ENCODE measurements at places on chromosomes 2 and 18.

DNA sequence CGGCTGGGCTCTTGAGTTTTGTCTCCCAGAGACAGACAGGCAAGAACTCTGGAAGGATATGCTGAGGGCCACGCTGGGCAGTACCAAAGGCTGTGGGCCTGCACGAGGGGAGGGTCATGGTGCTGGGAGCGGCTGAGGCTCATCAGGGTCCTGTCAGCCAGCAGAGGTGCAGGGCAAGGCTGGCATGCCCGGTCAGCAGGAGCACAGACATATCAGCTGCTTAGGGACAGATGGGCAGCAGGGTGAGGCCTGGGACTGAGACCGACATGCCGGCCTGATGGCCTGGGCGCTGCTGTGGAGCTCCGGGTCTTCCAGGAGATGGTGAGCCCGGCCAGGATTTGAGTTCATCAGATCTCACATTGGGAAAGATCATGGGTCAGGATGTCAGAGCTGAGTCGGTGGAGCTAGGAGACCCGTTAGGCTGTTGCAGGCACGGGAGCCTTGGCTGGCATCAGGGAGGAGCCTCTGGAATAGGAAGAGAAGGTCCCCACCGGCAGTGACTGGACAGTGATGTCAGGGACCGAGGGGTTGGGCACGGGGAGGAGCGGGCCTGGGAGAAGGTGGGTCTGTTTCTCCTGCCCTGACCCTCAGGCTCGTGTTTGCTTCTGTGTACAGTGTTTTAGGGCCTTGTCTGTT, 18.8 kb downstream of the CNDP2 start:
- DNase-seq = no peak

DNA sequence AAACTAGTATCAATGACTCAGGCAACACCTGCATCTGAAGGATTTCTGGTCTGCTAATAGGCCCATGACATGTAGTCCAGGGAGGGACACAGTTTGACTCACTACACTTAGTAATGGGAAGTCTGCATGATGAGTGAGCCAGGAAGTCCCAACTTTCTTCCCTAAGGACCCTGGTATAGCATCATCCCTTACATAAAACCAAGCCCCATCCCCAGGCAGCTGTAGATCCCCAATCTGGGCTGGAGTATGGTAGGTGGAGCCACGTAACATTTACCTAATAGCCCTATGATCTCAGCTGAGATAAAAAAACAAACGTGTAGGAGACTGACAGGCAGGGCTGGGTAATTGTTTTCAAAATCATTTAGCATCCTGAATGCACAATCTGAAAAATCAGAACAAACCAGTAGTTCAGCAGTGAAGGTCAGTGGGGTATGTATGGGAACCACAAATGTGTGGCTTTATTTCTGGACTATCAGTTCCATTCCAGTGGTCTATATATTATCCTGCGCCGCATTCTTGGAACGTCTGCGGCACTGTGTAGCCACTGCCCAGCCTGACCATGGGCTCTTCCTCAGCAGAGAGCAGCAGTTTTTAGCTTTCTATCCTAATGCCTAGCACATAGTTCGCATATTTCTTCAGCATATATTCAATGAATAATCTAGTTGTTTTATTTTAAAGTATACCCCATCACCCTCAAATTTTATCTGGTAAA, 33.5 kb downstream of the EPB41L3 start:
- DNase-seq = no peak

DNA sequence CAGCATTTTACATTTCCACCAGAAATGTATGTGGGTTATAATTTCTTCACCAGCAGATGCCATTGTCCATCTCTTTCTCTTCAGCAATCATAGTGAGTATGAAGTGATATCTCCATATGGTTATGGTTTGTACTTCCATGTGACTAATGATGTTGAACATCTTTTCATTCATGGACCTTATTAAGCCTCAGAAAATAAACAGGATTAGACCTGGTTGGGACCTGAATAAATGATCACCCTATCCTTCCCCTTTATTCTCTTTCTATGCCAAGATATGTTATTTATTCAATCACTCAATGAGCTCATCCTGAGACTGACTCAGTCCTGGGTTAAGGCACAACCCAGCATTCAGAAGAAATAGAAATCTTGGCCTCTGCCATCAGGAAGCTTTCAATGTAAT, 86.6 kb downstream of the ANTXR1 start:
- no peak for DNase-seq

DNA sequence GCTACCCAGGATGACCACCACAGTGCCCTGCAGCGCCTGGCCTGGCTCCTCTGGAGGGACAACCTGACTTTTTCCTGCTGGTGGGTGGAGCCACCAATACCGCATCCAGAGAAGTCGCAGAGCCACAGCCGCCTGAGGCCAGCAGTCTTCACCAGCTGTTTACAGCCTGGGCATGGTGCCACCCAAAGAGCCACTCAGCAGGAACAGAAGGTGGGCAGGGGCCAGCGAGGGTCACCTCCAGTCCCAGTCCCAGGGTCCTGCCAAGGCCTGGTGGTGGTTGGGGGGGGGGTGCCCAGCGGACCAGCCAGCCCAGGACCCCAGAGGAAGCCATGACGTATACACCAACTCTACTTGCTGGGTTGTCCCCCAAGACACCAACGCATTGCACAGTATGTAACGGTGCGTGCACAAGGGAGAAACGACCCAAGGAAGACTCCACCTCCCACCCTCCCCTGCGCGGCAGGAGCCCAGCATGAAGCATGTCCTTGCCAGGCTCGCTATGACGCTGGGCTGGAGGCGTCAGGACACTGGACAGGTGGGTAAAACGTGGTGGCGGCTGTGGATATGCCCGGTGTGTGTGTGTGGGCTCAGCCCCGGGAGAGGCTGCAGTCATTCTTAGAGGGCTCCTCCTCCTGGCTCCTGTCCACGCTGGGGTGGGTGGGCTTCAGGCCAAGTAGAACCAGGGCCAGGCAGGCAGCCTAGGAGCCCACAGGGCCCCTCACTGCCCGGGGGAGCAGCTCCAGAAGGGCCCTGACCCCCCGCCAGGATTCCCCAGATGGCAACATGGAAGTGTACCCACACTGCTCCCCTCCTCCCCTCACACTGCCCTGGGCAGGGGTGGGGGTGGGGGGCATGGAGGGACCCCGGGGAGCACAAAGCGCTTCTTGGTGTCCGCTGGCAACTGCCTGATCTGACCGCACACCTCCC, 49.3 kb downstream of the HS6ST1 start:
- DNase-seq = no peak

DNA sequence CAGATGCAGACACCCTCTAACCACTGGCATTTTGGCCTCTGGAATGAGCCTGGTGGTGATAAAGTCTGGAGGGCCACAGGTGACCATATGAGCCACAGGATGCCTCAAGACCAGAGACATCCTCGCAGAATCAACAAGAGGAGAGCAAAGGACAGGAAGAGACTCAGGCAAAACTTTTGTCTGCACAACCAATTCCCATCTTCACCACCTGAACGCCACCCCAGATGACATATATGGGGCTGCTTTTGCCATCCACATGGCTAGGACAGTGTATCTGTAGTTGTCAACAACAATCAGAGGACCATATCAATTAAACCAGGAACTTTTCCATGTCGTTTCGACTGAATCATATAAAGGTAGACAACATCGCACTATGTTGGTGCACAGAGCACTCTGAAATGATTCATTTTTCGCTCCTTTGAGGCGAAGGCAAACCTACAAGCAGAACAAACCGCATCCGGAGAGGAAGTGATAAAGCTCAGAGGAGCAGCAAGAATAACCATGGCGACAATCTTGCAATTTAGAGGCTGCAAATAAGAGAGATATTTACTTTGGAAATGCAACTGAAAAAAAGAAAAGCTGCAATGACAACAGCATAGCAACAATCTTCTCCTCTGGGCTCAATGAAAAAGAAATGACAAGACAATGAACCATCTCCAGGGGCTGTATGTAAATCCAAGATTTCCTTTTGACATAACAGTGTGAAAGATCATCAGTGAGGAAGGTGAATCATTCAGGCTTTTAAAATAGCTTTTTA, 204.5 kb downstream of the ARL4C start:
- DNase-seq = no peak

DNA sequence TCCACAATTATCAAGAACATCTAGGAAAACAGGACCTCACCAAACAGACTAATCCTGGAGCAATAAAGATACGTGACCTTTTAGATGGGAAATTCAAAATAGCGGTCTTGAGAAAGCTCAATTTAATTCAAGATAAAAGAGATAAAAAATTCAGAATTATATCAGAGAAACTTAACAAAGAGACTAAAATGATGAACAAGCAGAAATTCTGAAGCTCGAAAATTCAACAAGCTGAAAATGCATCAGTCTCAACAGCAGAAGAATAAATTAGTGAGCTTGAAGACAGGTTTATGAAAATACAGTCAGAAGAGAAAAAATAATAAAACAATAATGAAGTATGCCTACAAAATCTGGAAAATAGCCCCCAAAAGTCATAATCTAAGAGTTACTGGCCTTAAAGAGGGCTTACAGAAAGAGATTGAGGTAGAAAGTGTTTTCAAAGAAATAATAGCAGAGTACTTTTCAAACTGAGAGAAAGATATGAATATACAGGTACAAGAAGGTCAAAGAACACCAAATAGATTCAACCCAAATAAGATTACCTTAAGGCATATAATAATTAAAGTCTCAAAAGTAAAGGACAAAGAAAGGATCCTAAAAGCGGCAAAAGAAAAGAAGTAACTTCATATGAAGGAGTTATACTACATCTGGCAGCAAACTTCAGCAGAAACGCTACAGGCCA, 13.2 kb downstream of the ORC4 start:
- DNase-seq = no peak

DNA sequence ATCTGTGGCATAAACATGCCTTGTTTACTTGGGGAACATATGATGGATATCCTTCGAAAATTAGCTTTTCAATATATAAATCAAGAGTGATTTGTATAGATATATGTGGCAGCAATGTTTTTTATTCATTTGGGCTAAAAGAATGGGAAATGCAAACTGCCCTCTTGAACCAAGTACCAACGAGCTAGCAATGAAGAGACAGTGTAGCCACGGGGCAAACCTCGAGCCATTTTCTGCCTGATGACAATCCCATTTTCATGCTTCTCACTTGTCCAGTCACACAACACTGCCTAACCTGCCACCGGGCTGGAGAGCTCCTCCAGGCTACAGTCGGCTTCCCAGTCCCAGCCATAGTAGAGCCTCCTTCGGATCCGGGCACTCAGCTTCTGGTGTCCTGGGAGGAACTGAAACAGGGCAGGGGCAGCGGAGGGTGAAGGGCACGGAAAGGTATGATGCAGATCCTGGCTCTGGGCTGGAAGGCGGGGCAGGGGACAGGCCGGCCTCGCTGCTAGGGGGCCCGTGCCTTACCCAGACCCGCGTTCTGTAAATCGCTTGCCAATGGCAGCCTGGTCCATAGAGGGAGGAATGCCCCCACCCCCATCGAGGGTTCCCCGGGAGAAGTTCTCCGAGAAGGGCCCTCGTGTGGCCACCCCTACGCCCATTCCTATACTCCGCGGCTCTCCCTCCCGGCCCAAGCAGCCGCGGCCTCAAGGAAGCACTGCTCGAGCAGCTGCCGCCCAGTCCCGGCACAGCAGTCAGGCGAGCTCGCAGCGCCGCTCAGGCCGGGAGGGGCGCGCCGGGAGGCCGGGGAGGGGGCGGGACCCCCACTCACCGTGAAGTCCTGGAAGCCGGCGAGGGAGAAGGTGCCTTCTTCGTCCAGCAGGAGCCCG, 552 bp downstream of the CNPPD1 start:
- DNase-seq = peak; percentile 66

GRCh38 chr2:236916181-236916580, 169.5 kb upstream of the COPS8 start:
- DNase-seq = no peak

DNA sequence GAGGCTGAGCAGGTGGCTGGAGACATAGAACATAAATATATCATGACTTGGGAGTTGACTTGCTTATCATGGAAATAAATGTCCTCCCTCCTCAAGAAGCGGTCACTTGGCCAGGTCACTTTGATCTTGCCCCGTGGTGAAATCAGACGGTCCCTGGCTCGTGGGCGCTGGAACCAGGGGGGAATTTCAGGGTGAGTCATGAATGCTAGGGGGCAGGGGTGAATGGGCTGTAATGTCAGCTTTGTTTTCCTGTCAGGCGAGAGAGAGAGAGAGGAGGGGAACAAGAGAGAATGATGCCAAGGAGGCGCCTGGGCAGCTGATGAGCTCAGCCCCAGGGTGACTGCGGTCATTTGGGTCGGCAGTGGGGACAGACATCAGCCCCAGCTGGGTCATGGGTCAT, 47.7 kb downstream of the RRM2 start:
- DNase-seq = no peak

DNA sequence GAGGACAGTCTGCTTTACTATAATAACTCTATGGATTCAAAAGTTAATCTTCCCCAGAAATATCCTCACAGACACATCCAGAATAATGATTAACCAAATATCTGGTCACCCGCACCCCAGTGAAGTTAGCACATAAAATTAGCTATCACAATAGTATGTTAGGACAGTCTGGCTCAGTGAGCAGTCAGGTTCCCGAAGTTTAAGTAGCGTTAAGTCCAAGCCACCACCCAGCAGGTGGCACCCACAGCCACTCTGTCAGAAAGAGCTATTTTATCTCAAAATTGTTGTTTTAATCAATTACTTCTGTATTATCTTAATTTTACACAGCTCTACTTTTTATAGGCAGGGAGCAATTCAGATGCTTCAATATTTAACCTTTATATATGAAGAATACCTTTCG, 537.5 kb downstream of the MBD2 start:
- DNase-seq = no peak

- DNase-seq = no peak
Measured at GRCh38 chr2:73611193-73611592, 31.0 kb downstream of the NAT8 start.

- DNase-seq = no peak
Measured at GRCh38 chr2:234665304-234665703, 168.4 kb upstream of the ARL4C start.

GRCh38 chr2:52861596-52861995, 906.0 kb upstream of the CHAC2 start:
- DNase-seq = no peak

- no peak for DNase-seq
Measured at GRCh38 chr2:233915128-233915527, 2.0 kb upstream of the TRPM8 start.

DNA sequence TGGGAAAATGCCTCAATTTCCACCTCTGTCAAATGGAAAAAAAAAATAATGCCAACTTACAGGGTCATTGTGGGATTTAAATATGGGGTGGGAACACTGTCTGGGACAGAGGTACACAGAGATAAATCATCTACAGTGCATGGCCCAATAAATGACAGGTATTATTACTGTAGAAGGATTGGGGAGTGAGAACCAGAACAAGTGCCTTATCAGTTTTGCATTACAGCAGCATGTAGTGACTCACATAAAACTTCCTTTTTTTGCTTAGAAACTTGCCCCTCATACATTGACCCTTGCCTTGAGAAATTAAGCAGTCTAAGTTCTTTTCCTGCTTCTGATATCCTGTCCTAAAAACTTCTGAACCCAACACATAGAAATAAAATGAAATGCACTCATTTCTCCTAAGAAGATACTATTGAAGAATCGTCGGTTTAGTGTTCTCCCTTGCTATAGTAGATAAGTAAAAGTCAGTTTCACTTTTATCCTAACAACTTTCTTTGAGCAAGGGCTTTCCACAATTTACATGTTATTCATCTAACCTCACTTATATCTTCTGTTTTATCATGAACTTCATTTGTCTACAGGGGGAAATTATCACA, 121.0 kb upstream of the HAAO start:
- no peak for DNase-seq

GRCh38 chr2:49577041-49577440, 422.7 kb upstream of the FSHR start:
- DNase-seq = no peak

- no peak for DNase-seq
Measured at GRCh38 chr18:44687421-44687820, 6.7 kb downstream of the SETBP1 start.

Measured in left ventricle myocardium superior (tissue), 1 donor.